ENCODE measurements at places on chromosomes 7 and 10.
A peak's percentile ranks its signal among the peaks of the same experiment; 100 is the strongest.

DNA sequence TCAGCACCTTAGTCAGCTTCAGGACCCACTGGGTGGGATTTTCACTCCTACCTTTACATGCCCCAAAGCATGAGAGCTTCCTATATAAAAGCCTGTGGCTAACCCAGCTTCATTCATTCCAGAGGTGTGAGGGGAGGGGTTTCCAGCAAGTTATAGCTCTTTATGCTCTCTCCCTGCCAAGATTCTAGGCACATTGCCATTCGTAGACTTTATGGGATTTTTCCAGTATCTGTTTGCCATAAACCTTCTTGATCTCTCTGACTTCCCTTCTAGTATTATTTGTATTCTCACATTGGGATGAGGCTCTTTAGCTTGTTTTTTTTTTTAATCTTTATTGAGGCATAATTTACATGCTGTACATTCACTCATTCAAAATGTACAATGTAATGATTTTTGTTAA lies 67.5 kb downstream of the POU6F2 start:
- DNase-seq: no peak

DNA sequence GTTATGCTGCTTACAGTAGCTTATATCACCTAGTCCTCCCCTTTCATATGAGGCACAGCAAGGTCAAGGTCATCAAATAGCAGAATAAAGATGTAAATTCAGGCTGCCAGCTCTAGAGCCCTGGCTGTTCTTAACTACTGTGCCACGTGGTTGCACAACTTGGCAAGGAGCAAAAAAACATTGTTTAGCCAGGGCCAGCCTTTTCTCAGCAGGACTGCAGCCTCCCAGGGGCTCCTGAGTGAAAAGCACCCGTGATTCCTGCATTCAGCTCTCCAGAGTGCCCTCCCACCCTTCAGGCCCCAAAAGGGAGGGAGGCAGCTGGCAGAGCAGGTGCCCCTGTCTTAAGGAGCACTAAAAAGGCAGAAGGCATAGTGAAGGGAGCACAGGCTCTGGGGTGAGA lies 31.8 kb upstream of the TM9SF3 start:
- DNase-seq: peak; percentile 58

GRCh38 chr7:147869456-147869855 lies 721.1 kb upstream of the C7orf33 start:
- DNase-seq: no peak

- DNase-seq: no peak
Observed at GRCh38 chr7:40544871-40545303, 410.1 kb downstream of the SUGCT start.

DNA sequence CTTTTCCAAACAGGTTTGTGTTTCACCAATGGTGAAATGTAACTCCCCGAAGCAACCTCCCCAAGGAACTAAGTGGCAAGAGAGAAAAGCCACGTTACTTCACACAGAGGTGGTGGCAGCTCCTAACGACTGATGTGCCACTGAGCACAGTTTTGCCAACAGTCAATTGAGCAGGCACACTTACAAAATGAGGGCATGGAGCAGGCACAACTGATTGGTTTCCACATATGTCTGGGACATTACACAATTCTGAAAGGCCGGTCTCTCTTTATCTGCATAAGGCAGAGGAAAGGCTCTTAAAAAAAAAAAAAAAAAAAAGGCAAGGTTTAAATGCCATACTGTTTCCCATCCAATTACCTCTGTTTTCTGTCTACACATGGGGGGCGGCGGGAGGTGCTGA lies 86.7 kb downstream of the GFRA1 start:
- DNase-seq: no peak

DNA sequence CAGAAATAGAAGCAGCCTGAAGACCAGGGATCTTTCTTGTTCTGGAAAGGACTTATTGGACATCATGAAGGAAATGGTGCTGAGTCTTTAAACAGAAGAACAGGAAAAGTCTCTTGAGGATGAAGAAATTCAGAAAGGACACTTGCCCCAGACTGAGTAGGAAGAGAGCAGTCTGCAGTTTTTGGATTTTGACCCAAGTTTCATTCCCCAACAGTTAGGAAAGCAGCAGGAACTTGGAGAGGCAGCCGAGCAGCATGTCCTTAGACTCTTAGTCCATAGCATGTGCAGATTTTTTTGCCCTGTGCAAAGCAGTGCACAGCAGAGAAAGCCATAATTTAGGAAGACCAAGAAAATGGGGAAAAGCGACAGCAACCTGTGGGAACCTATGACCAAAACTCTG lies 927.2 kb upstream of the AUTS2 start:
- no peak for DNase-seq

GRCh38 chr10:30817541-30817940 lies 188.0 kb upstream of the LYZL2 start:
- DNase-seq: no peak

GRCh38 chr10:69816521-69816920 lies 14.8 kb downstream of the COL13A1 start:
- DNase-seq: no peak

- DNase-seq: no peak
Observed at GRCh38 chr10:8403711-8404371, 349.4 kb downstream of the GATA3 start.

- DNase-seq: no peak
Observed at GRCh38 chr7:141617280-141617679, 66.1 kb downstream of the AGK start.

GRCh38 chr10:85849315-85849714 lies 517.3 kb downstream of the GRID1 start:
- DNase-seq: no peak

DNA sequence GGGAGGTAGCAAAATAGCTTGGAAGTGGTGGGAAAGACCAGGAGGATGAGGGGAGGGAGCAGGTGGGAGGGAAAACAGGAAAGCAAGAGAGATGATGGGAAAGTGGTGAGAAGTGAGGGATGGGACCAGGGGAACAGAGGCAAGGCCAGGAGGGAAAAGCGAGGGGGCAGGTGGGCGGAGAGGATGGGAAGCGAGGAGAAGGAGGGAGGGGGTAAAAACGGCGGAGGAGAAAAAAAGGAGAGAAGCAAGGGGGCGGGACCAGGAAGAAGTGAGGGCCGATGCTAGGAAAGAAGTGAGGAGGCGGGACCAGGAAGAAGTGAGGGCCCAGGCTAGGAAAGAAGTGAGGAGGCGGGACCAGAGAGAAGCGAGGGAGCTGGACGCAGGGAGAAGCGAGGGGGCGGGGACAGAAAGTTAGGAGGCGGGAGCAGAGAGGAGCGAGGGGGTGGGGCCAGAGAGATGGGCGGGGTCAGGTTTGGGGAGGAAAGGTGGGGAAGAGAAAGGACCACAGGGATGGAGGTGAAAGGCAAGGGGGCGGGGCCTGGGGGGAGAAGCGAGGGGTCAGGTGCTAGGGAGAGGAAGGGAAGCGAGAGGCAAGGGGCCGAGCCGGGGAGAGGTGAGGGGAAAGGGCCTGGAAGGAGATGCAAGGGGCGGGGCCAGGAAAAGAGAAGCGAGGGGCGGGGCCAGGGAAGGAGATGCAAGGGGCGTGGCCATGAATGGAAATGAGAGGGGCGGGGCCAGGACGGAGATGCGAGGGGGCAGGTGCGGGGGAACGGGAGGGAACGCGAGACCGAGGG lies 984 bp downstream of the SMURF1 start:
- peak; percentile 65 for DNase-seq

DNA sequence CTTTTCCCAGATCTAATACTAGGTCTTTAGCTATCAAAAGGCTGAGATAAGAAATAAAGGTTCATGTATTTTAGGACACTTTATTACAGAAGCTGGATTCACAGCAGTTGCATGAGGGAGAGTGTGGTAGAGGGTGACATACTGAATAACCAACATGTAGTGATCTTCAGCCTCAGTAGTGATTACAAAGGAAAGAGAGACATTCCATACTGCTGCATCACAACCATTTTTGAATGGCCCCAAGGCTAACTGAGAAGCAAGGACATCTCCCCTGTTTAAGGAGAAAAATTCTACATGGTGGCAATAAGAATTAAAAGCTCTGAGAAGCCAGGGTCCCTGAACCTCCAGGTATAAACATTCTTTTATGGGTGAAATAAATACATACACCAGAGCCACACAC lies 35.3 kb downstream of the COG5 start:
- DNase-seq: no peak

DNA sequence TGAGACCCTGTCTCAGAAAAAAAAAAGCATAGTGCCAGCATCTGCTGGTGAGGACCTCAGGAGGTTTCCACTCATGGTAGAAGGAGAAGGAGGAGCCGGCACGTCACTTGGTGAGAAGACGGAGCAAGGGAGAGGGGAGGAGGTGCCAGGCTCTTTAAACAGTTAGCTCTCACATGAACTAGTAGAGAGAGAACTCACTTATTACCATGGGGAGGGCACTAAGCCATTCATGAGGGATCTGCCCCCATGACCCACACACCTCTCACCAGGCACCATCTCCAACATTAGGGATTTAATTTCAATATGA lies 62.9 kb upstream of the VKORC1L1 start:
- DNase-seq: no peak

GRCh38 chr10:76113952-76114351 lies 682.5 kb downstream of the LRMDA start:
- DNase-seq: peak; percentile 64

DNA sequence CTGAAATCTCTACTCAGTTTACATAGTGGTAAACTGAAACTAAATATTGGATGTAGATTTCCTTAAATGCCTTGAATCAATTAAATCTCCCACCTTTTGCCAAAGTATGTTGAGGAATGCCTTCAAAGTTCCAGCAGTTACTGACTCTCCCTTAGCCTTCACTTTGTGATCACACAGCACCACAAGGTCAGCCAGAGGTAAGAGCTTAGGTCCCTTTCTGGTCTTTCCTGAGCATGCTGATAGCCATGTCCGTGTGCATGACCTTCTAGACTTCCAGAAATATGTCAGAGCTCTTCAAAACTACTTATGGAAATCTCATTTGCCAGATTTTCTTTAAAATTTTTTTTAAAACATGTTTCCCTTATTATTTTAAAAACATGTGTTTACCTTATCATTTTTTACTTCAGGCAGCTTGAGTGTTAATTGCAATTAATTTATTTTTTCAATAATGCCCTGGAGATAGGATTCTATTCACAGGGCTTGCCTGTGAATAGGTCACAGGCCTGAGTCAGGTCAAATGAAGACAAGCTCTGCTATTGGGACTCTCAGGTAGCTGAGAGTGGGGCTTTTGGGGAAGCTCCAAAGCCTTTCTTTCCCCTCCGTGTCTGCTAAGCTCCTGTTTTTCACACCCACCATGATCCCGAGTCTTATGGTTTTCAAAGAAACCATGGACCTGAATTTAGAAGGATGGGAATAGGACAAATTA lies 220.5 kb downstream of the CXCL12 start:
- DNase-seq: no peak

DNA sequence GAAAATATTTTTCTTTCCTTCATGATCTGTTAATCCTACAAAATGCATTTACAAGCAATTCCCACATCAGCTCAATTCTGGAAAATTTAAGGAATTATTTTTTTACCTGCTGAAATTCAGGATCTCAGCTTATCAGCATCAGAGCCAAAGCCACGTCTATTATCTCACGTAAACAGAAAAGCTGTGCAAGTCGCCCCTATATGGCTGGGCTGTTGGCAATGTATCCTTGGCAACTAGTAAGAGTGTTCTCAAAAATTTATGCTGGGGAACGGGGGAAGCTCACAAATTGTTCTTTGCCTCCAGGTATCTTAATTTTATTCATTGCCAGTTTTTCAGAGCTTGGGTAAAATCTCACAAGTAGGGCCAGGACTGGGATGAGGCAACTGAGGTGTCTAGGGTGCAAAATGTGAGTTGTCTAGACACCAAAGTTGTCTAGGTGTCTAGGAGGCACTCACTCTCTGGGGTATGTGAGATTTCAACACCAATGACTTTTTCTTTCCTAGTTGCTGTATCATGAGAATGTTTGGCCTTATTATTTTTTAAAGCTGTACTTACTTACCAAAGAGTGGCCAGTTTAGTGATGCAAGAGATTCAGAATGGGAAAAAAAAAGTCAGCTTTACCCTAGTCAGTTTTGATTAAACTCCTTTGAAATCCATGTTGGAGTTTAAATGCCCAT lies 5.1 kb downstream of the GSTO2 start:
- no peak for DNase-seq

DNA sequence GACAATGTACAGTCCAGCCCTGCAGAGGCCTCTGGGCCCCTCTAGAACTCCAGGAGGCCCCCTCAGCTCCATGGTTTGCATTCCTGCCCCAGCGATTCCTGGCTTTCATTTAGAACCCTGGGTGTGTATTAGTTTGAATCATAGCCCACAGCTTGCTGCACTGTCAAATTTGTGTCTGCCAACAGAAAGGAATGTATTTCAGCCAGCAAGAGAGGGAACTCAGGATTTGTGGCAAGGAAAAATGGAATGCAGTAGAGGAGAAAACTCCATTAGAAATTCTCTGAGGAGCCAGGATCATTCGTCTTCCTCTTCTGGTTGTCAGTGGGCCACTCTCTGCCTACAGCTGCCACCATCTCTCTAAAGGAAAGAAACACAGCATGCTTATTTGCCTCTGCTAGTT lies 27.9 kb upstream of the WDR11 start:
- DNase-seq: peak; percentile 18

GRCh38 chr10:32000937-32001336 lies 55.3 kb downstream of the KIF5B start:
- DNase-seq: no peak

- DNase-seq: peak; percentile 41
Observed at GRCh38 chr10:91077549-91078071, 142.9 kb upstream of the PCGF5 start.

All from NCI-H446 (cell line).